Myocyte (in vitro differentiated cells): ENCODE measurements at places on chromosomes 12 and 14. TPM values are rescaled to one million over a fixed set of nuclear protein-coding genes. Genes with fewer than 3 reads are reported as not detected.
A peak's percentile ranks its signal among the peaks of the same experiment; 100 is the strongest.

GRCh38 chr12:67645601-67646000 is 2.9 kb upstream of the DYRK2 start:
- peak; percentile 57 for DNase-seq

- DNase-seq = no peak
Measured at GRCh38 chr12:132191715-132192553, 47.7 kb downstream of the NOC4L start.

DNA sequence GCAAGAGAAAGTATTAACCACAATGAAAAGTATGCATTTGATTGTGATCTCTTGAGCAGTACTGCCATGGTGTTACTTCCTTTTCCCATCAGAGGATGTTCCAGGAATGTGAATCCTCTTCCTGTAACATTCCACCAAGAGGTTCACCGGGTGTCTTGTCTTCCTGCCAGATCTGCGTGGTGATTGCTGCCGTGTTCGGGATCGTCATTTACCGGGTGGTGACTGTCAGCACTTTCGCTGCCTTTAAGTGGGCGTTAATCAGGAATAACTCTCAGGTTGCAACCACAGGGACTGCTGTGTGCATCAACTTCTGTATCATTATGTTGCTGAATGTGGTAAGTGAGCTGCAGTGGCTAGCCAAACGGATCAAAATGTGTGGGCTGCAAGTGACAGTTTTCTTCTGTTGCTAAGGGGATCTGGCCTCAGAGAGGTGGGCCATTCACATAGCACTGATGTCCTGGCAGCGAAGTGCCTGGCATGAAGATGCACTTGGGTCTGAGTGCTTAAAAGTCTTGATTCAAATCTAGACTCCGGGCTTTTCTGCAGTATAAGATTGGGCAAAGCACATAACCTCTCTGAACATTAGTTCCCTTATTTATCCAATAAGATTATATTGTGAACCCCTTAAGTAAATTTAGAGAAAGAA is 123.4 kb downstream of the SLC5A8 start:
- peak; percentile 18 for DNase-seq

GRCh38 chr12:51388846-51389245 is 2.4 kb downstream of the GALNT6 start:
- no peak for DNase-seq

Gene DNAH10
- total RNA-seq = 0.16 and 0.36 TPM in 2 replicates

DNA sequence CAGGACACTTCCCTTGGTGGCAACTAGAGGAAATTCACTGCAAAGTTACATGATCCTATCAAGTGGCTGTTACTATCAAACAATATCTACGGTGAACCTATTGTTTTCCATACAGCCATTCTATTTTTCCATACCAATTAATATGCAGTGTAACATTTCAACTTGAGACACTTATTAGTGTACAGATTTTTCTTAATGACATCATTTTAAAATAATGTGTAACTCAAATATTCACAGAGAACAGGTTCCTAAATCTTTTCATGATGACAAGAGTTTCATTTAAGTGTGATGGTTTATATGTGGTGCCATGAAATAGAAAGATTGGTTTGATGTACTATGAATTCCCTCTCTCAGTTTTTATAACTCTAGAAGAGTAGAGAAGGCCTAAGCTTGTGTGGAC is 291.2 kb upstream of the SOX5 start:
- DNase-seq = no peak

Gene CCDC38
- total RNA-seq = 0.08 TPM in 1 of 2 replicates, not detected in the other

DNA sequence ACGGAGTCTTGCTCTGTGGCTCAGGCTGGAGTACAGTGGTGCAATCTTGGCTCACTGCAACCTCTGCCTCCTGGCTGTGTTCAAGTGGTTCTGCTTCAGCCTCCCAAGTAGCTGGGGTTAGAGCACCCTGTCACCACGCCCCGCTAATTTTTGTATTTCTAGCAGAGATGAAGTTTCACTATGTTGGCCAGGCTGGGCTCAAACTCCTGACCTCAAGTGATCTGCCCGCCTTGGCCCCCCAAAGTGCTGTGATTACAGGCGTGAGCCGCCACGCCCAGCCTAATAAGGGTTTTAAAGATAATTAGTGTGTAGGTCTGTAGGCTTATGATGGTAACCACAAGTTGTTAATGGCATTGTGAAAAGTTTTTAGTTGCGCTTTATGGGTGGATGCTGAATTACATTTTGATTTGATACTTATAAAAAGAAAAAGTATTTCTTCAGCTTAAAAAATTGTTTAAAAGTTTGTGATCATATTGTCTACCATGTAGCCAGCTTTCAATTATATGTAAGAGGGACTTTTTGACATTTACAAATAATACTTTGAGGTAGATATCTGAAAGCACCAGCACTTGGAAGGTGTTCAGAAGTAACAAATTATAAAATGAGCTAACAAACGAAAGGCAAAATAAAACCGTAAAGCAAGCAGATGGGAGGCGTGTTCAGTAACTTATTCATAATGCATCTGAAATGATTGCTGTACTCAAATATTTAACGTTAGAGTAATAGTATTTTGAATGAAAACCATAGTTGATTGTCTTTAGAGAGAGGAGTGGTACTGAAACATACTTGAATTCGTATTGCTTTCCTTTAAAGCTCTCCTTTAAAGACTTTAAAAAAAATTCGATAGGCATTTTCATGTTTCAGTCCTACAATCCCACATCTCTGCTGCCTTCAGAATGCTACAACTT is 37.1 kb downstream of the MDM2 start:
- DNase-seq = no peak

Gene PIWIL1
- not detected in 2 replicates for total RNA-seq

DNA sequence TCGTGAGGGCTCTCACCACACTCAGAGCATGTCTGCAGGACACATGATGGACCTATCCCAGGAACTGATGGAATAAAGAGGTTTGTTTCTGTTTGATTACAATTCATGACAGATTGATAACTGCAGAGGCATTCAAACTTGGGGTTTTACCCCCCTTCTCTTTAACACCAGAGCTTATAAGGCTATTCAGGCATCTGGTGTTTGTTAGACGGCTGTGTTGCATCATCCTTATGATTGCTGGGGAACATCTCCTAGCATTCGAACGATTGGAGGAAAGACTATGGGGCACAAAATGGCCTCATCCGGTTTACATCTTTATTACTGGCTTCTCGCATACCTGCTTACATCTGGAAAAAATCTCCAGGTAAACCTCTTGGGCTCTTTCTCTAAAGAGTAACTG is 191.8 kb downstream of the MSRB3 start:
- DNase-seq = no peak

- DNase-seq = no peak
Measured at GRCh38 chr14:64701660-64702059, 2.6 kb upstream of the PLEKHG3 start.

DNA sequence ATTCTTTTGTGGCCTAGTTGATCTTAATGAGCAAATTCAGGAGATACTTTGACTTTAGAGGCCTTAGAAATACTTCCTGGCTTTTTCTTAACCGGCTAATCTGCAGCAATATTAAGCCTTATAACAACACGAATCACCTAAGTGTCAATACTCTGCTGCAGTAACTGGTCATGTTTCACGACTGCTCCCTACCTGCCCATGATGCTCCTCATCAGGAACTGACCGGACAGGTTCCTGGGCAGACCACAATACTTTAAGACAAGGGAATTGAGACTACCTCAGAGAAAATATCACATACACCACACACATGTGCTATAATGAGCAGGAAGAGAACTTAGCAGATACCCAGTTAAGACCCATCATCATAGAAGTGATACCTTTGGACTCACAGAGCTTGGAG is 211.9 kb upstream of the BMP4 start:
- no peak for DNase-seq
